GM12864 (cell line): ENCODE measurements at places on chromosomes 2 and 18.

- DNase-seq = no peak
Measured at GRCh38 chr2:217733461-217733860, 269.3 kb downstream of the TNS1 start.

DNA sequence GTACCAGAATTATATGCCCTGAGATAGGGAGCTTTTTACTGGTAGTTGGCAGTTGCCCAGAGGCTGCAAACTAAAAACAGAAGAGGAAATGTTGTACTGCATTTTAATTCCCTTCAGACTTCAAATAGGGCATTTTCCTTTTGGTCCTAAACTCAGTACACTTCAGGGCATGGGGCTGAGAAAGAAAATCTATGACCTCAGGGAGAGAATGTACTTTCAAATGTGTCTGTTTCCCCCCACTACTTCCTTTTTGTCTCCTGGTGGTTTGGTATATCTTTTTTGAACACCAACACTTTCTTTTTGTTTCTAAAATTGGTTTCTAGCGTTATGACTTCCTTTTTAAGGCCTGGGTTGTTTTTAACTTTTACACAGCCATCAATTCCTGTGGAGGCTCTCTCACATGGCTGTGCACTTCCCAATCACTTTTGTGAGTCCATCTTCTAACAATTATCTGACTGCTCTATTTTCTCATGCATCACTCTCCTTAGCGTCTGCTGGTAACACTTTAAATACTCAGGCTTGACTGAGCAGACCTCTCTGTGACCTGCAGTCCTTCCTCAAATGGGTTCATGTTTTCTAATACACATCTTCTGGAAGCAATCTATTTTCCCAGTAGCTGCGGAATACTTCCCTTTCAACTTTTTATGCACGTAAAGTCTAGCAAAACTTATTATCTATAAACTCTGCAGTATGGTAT, 596.0 kb downstream of the LRP1B start:
- DNase-seq = no peak

DNA sequence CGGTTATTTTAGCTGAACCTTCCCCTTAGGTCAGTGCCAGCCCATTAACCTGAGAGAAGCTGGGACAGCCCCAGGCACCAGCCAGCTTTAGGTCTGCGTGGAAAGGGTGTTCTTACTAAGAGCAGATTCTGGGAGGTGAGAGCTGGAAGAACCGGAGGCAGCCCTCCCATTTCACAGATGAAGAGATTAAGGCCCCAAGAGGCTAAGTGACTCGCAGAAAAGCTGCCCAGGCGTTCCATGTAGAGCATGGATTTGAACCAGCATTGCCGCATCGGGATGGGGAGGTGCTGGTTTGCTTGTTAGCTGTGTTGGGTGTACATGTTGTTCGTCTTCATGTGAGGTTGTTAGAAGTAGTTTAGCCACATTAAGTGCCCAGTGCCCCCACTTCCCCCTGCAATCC, 203.2 kb downstream of the AGAP1 start:
- no peak for DNase-seq

- no peak for DNase-seq
Measured at GRCh38 chr2:7844414-7844965, 837.4 kb upstream of the ID2 start.

DNA sequence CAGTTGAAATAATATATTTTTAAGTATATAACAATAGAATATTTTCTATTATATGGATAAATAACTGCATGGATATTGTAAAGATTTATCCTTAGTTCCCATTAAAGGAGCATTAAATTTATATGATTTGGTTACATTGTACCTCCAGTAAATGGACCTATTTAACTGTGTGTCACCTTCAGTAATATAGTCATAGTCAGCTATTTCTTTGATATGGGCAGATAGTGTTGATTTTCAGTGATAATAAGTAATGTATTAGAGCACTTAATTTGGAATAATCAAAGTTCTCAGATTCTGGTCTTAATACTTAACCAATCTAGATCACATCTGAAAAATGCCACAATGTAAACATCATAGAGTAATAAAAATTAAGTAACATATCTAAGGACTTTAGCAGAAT, 1527.3 kb upstream of the NXPH2 start:
- DNase-seq = no peak
